ENCODE measurements at places on chromosomes 11 and 22. TPM values are rescaled to one million over a fixed set of nuclear protein-coding genes. Genes with fewer than 3 reads are reported as not detected.

GRCh38 chr22:47586038-47586437 lies 823.6 kb downstream of the TBC1D22A start:
- DNase-seq: no peak

DNA sequence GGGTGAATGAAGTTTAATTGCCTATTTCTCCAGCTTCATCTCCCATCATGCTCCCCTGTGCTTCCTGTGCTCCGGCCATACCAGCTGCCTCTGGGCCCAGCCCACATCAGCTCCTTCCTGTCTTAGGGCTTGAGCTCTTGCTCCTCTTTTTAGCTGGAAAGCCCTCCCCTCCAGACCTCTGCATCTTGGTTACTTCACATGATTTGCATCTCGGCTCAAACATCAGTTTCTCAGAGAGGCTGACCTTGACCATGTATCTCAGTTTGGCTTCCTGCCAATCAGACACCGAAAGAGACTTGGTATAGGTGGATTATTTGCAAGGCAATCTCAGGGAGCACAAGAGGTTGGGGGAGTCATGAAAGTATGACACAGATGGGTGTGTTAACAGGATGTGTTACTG lies 73.2 kb upstream of the TIMP3 start:
- no peak for DNase-seq

DNA sequence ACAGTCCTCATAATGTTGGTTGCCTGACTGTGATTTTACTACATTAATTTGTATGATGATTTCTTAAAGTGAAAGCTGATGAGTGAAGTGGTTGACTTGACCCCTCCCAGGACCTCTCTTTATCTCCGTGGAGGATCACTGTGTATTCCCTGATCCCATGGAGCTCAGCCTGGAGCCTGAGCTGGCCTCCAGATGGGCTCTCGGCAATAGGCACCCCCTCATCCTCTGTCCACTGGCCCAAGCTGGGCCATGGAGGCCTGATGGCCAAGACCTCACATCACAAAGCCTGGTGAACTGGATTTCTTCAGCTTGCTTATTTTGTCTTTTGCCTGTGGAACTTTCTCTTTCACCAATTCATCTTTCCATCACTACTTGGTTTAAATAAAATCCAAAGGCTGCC lies 75.2 kb downstream of the WNT11 start:
- DNase-seq: no peak

GRCh38 chr11:57330029-57330428 lies 5.3 kb upstream of the TNKS1BP1 start:
- DNase-seq: no peak

DNA sequence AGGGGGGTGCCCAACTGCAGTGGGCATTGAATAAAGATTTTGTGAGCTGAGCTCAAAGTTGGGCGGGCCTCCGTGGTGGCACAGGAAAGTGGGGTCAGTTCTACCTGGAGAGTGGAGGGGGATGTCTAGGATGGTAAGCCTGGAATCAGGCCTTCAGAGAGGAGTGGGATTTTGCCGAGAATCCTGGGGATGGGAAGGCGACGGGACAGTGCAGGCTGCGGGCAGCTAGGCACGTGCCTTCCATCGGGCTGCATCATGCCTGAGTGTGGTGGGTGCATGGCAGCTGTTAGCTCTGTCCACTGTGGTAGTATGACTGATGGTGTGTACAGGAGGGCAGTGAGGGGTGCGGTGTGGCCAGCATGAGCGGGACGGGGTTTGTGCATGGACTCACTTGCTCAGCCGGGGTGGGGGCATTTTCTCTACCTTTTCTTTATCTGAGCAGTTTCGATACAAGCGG lies 3.6 kb downstream of the SHANK3 start:
- no peak for DNase-seq

DNA sequence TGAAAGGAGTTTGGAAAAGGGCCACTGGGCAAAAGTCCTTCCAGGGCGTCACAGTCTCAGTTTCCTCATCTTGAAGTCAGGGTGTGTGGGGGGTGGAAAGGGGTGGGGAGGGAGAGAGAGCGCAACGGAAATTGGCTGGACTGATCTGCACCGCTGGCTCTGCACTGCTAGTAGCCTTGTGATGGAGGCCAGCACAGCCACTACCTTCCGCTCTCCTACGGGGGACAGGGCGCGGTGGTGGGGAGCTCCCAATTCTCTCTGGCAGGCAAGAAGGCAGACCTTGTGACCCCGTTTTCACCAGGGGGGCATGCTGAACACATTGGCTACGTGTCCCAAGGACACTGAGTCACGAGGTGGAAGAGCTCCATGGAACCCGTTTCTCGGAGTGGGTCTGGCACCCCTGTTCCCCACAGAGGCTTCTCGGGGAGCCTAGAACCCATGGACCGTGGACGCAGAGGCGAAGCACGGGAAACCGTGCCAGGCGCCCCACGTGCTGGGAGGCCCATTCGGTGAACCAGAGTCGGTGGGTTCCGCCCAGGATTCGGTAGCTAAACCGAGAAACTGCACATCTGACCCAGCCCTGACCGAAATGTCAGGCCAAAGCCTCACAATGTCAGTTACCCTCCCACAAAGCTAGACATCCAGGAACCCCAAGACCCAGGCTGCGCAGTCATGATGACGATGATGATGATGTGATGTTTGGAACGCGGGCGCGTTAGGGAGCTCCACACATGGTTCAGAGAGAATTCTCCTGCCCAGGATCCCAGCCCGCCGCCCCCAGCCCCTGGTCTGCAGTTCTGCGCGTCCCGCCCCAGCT lies 28.3 kb upstream of the WNT11 start:
- no peak for DNase-seq

DNA sequence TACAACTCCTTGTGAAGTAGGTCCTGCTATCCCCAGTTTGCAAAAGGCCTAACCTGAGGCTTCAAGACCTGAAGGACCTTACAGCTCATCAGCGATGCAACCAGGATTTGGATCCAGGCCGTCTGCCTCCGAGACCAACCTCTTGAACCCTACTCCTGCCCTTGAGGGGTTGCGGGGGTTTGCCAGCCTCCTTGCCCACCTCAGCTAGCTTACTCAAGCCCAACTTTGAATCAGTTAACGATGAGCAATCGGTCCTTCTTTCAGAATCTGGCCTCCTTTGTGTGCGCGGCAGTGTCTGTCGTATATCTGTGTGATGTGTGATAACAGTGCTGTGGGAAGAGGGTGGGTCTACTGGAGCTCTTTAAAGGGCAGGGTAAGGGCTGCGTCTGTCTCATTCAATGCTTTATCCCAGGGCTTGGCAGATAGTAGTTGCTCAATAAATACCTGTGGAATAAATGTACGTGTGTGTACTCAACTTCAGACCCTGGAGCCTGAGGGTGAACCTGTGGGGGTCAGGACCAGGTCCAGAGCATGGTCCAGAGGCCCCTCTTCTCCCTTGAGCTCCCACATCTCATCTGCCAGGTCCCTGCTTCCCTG lies 3.2 kb downstream of the CHRM1 start:
- no peak for DNase-seq

GRCh38 chr11:103844327-103845215 lies 191.9 kb upstream of the DDI1 start:
- DNase-seq: no peak

- DNase-seq: no peak
Measured at GRCh38 chr11:43868852-43869567, 11.6 kb upstream of the ALKBH3 start.

DNA sequence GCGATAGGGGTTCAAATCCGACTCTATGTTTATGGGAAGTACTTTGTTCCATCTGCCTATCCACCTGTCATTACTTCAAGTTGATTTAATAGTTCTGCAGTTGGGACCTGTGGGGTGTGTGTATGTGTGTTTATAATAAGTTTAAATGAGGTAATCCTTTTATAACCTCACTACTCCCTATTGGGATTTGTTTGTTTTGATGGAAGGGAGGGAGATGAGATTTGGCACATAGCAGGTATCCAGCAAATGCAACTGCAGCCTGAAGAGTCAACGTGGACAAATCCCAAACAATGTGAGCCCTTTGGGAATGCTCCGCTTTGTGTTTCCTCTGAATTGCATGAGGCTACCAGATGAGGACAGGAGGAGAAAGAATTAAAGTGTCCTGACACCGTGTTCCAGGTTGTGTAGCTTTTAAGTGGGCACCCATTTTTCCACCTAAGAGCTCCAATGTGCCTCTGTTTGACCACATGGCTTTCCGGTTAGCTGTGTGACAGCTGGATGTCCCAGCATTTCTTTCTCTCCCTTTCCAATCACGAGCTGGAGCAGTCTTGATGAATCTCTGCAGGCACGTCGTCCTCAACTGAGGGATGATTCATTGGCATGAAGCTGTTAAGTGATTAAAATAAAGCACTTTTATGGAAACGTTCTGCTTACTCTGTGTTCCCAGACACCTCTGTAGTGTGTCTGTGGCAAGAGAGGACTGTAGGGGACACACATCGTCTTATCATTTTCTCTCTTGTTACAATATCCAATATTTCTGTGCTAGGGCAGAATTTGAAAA lies 610.7 kb downstream of the NTM start:
- DNase-seq: peak; percentile 26

DNA sequence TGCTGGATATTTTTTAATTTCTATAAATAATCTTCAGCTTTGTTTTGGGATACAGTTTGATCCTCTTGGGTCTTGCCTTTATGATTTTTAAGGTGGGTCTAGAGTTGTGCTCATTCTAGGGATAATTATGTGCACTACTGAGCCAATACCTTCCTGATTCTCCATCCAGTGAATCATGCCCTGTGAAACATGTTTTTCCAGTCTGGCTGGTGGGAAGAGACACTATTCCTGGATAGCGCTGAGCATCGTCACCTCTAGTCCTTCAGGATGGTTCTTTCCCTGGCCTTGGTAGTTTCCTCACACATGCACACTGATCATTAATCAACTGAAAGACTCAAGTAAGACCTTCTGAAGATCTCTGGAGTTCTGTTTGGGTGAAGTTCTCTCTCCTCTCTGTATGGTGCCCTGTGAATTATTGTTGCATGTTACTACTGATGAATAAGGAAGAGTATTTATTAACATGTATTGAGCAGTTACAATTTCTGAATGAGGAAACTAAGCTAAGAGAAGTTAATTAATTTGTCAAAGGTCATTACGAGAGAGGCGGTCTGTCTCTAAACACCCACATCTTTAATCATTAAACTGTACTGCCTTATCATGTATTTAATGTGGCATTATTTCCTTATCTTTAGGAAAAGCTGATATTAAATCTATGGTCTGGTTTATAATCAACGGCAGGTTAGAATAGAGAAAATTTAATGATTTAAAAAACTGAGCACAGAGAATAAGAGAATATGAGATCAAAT lies 39.1 kb upstream of the LIPT2 start:
- no peak for DNase-seq

DNA sequence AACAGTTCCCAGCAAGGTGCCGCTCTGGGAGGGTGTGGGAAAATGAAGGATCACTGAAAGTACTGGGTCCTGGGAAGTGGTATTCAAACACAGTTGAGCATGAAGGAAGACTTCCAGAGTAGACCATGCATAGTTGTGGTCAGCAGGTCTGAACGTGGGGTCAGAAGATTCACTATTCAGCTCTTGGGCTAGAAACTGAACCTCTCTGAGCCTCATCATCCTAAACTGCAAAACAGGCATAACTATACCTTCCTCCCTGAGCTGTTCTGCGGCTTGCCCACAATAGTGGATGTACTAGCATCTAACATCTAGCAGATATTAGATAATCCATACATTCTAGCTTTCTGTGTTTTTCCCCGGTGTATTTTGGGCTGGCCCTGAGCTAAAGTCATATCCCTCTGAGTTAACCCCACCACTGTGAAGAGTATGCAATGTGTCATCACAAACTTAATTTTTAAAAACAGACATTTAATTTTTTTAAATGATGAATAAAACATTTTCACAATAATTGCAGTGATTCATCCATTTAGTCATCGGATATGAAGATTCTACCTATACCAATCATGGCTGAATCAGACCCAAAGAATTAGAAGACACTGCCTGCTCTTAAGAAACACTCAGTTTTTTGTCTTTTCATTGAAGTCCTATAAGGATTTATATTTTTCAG lies 179.1 kb downstream of the BLID start:
- DNase-seq: peak; percentile 19

DNA sequence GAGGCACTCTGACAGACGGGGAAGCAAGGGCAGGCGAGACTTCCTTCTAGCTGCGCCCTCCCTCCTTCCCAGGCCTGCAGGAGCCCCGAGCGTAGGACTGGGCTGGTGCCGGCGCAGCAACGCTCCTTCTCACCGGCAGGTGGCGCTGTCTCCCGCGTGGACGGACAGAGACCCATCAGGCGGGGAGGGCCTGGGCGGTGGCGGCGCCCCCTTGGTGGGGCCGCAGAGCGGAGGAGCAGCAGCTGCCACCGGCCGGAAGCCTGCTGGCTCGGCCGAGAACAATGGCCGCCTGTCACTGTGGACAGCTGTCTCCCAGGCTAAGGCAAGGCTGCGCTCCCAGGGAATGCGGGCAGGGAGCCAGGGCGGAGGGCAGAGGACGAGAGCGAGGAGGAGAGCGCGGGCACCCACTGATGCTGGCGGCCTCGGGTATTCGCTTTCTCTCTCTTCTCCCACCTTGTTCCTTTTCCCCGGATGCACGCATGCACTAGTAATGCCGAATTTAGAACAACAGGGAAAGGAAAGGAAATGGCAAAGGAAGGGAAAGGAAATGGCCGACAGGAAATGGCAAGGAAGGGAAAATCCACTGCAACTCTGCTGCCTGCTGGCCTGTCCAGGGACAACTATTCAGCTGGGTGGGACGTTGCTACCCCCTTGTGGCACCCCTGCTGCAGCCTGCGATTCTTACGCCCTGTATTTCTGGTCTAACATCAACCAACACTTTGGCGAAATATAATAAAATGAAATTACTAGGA lies 14.4 kb downstream of the PPM1F start:
- peak; percentile 89 for DNase-seq

Gene ZPR1
- 65.2 TPM for total RNA-seq

Gene CRYBA4
- not detected for total RNA-seq

Gene TMEM45B
- not detected for total RNA-seq

Gene MOV10L1
- total RNA-seq: not detected

Gene TMEM191C
- 0.30 TPM for total RNA-seq

Gene PRG3
- not detected for total RNA-seq

Gene ADAMTS8
- 2.6 TPM for total RNA-seq

Gene PKP3
- 24.1 TPM for total RNA-seq

Gene DEFB131B
- not detected for total RNA-seq
